ENCODE measurements at places on chromosomes 2 and 18.

DNA sequence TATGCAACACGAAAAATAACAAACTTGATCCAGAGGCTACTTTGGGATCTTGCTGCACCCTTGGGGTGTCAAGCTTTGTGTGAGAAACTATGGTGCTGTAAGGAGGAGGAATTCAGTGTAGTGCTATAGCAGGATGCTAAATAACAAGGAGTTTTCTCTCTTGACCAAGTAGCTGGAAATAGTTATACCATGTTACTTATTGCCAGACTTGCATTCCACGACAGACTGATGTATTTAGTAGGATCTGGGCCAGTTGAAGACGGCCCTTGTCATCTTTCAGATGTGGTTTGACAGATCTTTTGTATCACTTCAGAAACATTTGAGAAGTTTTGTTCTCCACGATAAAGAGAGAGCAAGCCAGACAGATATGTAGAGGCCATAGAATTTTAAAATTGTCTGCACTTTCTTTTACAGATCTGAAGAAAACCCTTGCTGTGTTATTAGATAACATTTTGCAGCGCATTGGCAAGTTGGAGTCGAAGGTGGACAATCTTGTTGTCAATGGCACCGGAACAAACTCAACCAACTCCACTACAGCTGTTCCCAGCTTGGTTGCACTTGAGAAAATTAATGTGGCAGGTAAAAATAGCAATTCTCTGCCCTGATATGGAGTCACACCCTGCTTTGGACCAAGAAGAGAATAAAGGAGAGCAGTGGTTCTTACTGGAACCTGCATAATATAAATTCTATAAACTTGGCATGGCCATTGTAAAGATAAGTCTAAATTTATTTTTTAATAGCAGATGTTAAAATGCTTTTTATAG, 16.3 kb downstream of the MGAT5 start:
- DNase-seq: no peak

- DNase-seq: no peak
Observed at GRCh38 chr2:191231995-191232394, 13.2 kb upstream of the MYO1B start.

- no peak for DNase-seq
Observed at GRCh38 chr2:11043245-11043644, 112.0 kb upstream of the SLC66A3 start.

DNA sequence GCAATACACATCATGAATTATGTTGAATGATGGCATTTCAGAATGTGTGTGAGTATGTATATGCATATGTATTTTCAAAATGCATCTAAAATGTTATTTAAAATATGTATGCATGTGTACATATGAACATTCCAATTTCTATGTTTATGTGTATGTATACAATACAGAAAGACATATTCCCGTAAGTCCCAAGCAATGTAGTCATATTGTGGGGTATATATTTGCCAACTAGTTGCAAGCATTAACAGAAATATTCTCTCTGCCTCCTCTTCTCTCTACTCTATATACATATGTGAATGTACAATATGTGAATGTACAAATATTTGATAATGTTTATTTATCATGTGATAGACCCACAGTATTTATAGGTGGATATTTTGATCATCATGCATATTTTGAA, 345.8 kb upstream of the ZEB2 start:
- no peak for DNase-seq

- DNase-seq: no peak
Observed at GRCh38 chr2:86002375-86002774, 103.3 kb downstream of the POLR1A start.

All from esophagus muscularis mucosa (tissue), 4 donors.